Fibroblast of skin of right biceps (primary cell): ENCODE measurements at places on chromosomes 5 and 9.

GRCh38 chr5:119367502-119368237, 11.9 kb downstream of the TNFAIP8 start:
- peak; percentile 33 for DNase-seq

GRCh38 chr5:95818181-95819147, 4.1 kb downstream of the GLRX start:
- no peak for DNase-seq

- DNase-seq: no peak
These were observed 125.8 kb upstream of the SLIT3 start for GRCh38 chr5:169426784-169427183.

DNA sequence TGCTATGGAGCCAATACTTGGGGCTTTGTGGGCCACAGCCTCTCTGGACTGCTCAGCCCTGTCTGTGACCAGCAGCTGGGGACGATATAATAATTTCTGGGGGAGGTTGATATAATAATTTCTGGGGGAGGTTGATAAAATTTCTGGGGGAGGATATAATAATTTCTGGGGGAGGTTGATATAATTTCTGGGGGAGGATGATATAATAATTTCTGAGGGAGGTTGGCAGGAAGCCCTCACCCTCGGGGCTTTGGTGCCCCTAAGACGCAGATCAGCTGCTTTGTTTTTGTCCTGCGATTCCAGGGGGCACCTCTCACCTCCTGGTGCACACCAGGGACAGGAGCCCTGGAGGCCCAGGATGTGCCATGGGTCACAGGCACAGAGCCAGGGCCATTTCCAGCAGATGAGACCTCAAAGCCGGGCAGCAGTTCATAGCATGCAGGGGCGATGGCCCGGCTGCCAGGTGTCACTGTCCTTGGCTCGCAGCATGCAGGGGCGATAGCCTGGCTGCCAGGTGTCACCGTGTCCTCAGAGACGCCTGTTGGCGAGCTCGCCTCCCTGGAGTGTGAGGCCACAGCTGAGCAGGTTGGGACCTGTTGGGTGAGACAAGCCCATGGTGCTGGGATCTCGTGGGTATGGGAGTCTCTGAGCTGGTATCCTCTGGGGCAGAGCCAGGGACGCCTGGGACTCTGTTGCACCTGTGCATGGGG, 3.8 kb upstream of the TOR4A start:
- DNase-seq: no peak

- no peak for DNase-seq
These were observed 184.6 kb downstream of the CACNA1B start for GRCh38 chr9:138062196-138062595.

- DNase-seq: peak; percentile 93
These were observed 4.2 kb downstream of the ADAM19 start for GRCh38 chr5:157571357-157571827.

DNA sequence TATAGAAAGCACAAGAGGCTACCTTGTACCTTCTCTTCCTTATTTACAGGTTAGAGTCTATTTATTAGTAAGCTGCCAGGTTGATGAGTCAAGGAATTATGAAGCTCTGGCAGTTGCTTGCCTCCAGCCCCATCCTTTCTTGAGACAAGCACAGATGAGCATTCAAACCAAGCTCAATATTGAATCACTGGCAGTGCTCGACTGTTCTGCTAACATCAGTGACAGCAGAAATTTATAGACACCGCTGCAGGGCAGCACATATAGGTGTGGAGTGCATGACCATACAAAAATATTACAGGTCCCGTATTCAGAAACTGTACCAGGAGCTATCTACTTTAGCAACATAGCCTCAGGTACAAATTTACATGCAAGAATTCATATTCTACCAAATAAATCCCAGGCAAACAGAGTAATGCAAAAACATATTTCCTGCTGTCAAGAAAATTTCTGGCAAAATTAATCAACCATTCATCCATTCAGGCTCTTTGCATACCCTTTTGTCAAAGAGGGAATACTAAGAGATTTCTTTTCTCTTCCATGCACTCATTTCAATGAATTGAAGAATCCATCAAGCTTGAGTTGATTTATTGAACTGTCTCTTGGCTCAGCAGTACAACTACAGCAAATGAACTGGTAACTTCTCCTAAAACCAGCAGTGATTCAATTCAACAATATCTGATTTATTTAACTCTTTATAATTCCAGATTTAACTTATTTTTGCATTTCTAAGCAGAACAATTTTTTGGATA, 26.9 kb upstream of the PCA3 start:
- DNase-seq: no peak

DNA sequence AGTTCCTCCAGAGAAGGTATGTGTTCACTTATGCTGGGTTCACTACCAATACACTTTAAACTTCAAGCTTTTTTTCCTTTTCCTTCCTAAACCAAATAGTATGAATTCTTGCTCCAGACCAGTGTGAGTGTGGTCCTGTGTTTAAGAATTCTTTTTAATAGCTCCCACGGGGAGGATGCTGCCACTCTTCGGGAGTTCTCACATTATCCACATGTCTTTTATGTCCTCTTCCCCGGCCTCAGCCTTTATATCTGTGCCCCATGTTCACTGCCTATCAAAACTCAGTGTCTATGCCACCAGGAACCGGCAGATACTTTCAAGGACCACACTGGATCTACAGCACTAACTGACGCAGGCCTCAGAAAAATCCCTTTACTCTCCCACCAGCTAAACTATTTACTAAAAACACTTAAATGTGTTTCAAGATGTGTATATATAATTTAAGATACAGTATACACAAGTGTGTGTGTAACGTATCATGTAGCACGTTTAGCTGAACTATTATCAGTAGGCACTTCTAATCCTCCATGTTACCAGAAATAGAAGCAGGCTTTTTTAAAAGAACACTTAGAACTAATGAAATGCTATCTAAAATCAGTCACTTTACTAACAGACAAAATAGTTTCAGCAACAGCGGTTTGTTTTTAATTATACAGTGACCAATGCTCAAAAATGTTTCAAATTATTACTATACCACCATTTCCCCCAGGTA, 88.0 kb downstream of the PLPP1 start:
- DNase-seq: peak; percentile 11

- no peak for DNase-seq
These were observed 213.5 kb downstream of the PJA2 start for GRCh38 chr5:109196087-109196822.

DNA sequence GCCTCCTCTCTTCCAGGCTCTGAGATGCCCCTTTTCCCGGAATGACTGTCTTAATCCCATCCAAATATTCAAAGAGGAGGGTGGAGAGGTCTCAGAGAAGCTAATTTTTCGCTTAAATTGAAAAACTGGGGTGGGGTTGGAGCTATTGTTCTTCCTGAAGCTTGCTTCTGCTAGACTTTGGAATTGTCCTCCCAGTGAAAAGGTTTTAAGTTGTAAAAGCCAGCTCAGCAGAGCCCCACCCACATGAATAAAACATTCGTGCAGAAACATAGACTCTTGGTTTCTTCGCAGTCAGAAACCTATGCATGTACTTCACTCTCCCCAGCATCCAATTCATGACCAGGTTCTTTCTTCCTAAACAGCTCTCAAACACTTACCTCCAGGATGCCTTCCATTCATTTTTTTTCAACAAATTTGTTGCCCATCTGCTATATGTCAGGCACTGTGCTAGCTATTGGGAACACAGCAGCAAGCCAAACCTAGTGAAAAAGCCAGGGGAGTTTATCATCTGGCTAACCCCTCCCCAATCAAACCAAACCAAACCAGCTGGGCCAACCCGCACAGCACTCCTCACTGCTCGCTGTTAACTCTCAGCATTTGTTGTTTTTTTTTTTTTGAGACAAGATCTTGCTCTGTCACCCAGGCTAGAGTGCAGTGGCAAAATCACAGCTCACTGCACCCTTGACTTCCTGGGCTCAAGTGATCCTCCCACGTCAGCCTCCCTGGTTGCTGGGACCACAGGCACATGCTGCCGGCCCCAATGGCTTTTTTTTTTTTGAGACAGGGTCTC, 37.9 kb upstream of the OCLN start:
- DNase-seq: no peak

- peak; percentile 22 for DNase-seq
These were observed 928.9 kb upstream of the C9orf72 start for GRCh38 chr9:28502189-28502588.

DNA sequence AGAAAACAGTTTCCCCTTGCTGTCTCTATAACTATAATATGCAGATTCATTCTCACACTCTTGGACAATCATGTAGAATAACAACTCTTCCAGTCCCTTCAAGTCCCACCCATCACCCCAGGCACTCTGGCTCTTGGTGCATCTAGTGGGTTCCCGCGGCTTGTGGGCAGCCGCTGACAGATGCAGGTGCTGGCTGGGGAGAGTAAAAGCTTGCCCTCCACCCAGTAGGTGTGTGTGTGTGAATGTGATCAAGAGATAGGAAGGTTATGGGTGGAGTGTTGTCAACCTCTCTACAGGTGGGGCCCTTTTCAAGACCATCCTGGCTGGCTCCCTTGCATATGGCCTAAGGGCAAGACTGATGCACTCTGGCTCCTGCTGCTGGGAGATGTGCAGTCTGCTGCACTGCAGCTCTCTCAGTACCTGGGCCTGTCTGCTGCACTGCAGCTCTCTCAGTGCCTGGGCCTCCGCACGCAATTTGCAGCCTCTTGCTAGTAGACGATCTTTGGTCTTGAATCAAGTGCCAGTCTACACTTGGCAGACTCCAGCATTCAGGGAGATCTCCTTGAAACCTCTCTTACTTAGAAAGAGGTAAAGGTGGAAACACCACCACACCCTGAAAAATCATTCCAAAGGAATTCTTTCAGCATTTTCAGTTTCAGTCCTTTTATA, 189.7 kb upstream of the GDNF start:
- no peak for DNase-seq

DNA sequence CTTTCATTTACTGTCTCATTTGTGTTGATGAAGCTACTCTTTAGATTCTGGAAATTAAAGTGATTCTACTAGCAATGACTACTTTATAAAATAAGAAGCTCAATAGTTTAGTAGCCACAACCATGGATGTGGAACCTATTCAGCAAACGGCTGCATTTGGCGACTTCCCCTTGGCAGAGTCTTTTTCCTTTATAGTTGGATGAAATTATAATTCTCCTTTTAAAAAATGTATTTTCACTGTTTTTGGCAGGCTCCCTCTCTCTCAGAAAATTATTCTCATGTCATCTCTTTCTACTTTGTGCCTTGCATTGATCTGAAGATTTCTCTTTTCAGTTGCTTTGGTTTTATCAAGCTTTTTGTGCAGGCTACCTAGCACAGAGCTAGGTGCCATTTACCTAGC, 50.6 kb upstream of the KCNN2 start:
- no peak for DNase-seq

DNA sequence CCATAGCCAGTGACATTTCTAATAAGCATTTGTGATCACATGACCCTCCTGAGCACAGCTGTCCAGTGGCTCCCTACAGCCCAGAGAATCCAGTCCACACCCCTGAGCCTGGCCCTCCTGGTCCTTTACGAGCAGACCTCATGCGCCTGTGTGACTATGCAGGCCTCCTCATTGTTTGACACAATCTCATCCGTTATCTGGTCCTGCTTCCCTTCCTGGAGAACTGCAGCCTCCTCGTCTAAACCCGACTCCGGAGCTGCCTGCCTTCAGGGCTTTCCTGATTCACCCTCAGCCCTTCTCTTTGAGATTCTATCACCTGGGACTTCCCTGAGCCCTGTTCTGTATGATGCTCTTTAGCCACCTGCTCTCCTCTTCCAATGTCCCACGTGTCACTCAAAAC, 79.7 kb downstream of the GPR21 start:
- no peak for DNase-seq

DNA sequence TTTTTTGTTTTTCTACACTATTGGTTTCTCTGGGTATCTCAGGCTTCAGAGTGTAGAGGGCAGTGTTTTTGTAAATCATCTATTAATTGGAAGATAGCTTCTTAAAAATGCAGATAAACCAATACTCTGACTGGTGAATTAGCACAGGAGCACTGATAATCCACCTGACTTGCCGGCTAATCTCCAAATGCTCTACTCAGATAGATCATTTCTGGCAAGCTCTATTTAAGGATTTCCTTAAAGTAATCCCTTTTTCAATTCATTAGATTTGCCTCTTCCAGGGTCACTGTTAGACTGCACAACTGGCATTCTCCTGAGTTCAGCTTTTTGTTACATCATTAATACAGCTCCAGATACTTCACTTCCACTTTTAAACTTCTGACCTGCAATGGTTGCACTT, 1390.3 kb upstream of the NUDT12 start:
- no peak for DNase-seq

DNA sequence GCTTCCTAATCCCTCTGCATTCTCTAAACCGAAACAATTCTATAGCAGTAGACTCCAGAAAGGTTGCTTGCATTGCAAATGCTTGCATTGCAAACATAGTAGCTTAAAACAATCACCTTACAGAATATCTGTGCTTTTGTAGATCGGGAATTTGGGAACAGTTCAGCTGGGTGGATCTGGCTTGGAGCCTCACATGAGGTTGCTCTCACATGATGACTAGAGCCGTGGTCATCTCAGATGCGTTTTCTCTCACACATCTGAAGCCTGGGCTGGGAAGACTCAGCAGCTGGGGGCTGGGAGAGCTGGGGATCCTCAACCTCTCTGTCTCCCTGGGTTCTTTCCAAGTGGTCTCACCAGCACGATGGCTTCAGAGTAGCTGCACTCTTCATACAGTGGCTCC, 127.8 kb downstream of the MSX2 start:
- no peak for DNase-seq

GRCh38 chr5:151159649-151160373, 2.2 kb upstream of the ANXA6 start:
- DNase-seq: no peak

DNA sequence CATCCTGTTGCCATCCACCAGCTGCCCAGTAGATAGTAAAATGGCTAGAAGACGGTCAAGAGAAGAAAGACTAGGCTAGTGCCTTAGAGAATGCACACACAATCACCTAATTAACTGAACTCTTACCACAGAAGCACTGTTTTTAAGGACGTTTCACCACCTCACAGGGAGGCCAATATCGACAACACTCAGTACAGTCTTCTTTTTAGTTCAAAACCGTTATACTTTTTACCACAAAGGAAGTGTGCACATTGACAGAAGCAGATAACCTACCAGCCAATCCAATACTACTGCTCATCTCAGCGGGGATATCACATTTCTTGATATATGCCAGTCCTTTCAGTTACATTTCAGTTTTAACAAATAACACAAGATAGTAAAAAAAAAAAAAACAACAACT, 122.3 kb downstream of the GNAQ start:
- no peak for DNase-seq

GRCh38 chr5:135007305-135007704, 26.7 kb downstream of the PITX1 start:
- DNase-seq: no peak

- DNase-seq: no peak
These were observed 17.4 kb downstream of the LMNB1 start for GRCh38 chr5:126794157-126794828.

DNA sequence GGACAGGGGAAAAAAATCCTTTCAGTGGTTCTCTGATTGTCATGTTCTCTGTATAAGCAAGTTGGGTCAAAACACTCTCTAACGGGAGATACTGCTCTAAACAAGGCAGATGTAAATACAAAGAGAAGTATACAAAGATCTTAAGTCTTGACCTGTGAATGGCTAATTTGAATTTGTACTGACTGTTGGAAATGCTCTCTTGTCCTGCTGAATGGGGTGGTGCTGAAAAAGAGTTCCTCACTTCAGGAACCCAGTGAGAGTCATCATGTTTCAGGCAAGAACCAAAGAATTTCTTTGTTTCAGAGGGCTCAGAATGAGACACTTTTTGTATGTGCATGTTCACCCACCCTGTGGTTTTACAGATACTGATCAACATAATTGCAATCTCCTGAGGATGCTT, 461.0 kb downstream of the NR2F1-AS1 start:
- no peak for DNase-seq

- DNase-seq: peak; percentile 81
These were observed 178.8 kb downstream of the CSNK1G3 start for GRCh38 chr5:123690821-123691220.
